ENCODE measurements at places on chromosomes 6 and 20. TPM values are rescaled to one million over a fixed set of nuclear protein-coding genes. Genes with fewer than 3 reads are reported as not detected.
A peak's percentile ranks its signal among the peaks of the same experiment; 100 is the strongest.

DNA sequence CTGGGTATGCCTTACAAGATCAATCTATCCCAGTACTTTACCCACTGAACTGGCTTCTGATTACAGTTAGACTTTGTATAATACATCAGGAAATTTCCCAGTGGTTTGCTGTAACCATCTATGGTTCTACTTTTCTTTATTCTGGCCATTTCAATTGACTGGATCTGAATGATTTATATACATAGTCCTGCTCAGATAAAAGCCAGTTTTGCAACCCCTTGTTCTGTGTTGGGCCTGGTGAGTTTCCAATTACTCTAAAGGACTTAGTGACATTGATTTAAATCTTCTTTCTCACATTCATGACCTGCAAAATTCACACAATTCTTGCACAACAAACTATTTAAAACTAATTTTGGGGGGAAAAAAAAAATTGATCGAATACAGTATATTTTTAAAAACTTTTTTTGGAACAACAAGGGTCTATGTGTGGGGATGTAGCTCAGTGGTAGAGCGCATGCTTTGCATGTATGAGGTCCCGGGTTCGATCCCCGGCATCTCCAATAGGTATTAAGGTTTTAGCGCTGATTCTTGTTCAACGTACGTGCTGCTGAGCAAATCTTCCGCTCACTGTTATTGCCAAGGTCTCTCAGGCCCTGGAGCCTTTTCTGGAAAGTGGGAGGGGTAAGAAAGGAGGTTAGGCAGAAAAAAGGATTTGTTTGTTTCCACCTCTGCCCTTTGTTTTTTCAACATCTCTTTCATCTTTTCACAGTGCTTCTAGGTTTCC, 117.5 kb downstream of the GPX5 start:
- no peaks in the 10 kb centered on the region for H3K36me3 ChIP-seq
- no peak for DNase-seq
- no peak overlapping the region for H3K4me3 ChIP-seq
- no peak overlapping the region for H3K27ac ChIP-seq

DNA sequence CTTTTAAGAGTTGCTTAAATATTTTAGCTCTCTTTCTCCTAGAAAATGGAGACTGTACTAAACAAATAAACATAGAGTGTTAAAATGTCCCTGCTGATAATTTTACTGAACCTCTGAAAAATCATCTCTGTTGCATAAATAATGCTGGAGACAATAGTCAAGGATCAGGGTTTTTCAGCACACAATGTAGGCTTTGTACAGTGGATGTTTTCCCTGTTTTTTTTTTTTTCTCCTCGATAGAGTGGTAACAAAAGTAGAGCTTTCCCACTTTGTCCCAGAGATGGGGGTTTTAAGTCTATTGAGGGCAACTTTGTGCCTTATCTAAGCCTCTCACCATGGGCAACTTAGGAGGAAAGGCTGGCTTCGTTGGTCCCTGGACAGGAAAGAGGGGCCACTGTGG, 222.6 kb upstream of the HDDC2 start:
- H3K4me3 ChIP-seq = no peak overlapping the region
- no peak overlapping the region for H3K27ac ChIP-seq
- no peaks in the 10 kb centered on the region for H3K4me1 ChIP-seq
- no peaks in the 10 kb centered on the region for H3K27me3 ChIP-seq
- DNase-seq = no peak

GRCh38 chr6:2970753-2971419, 481 bp downstream of the SERPINB6 start:
- DNase-seq = peak; percentile 89
- H3K27me3 ChIP-seq = no peaks in the 10 kb centered on the region
- H3K36me3 ChIP-seq = no peaks in the 10 kb centered on the region
- peaks cover 20% of the 10 kb centered on the region for H3K4me1 ChIP-seq
- peak overlapping the region; percentile 85 for H3K4me3 ChIP-seq

DNA sequence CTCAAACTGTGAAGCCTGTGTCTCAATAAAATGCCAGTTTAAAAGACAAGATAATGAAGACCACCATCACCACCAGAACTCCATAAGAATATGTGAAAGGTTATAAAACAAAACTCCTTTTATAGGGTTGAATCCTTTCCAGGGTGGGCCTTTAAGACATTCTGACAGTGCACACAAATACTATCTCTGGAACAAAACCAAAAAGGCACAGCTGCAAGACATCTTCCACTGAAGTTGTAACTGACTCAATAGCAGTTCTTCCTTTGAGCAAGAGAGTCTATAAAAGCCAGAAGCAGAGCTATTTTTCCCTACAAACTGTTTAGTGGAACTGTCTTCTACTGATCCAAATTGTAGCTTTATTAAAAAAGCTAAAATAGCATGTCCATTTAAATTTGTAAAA, 81.6 kb downstream of the EPB41L2 start:
- no peak overlapping the region for H3K27ac ChIP-seq
- H3K4me3 ChIP-seq = no peak overlapping the region
- no peak for DNase-seq
- H3K4me1 ChIP-seq = no peaks in the 10 kb centered on the region
- no peaks in the 10 kb centered on the region for H3K36me3 ChIP-seq

The COL10A1 gene
- not detected for total RNA-seq

GRCh38 chr6:145865175-145865574, 50.6 kb upstream of the FBXO30 start:
- DNase-seq = no peak
- peaks cover 16% of the 10 kb centered on the region for H3K4me1 ChIP-seq
- no peak overlapping the region for H3K27ac ChIP-seq
- H3K27me3 ChIP-seq = no peaks in the 10 kb centered on the region
- no peak overlapping the region for H3K4me3 ChIP-seq
- H3K36me3 ChIP-seq = no peaks in the 10 kb centered on the region

Data from sigmoid colon (tissue), 7 donors.